ENCODE measurements at places on chromosomes 16 and 17. TPM values are rescaled to one million over a fixed set of nuclear protein-coding genes. Genes with fewer than 3 reads are reported as not detected.

The PMP22 gene
- total RNA-seq: 53.0 TPM

DNA sequence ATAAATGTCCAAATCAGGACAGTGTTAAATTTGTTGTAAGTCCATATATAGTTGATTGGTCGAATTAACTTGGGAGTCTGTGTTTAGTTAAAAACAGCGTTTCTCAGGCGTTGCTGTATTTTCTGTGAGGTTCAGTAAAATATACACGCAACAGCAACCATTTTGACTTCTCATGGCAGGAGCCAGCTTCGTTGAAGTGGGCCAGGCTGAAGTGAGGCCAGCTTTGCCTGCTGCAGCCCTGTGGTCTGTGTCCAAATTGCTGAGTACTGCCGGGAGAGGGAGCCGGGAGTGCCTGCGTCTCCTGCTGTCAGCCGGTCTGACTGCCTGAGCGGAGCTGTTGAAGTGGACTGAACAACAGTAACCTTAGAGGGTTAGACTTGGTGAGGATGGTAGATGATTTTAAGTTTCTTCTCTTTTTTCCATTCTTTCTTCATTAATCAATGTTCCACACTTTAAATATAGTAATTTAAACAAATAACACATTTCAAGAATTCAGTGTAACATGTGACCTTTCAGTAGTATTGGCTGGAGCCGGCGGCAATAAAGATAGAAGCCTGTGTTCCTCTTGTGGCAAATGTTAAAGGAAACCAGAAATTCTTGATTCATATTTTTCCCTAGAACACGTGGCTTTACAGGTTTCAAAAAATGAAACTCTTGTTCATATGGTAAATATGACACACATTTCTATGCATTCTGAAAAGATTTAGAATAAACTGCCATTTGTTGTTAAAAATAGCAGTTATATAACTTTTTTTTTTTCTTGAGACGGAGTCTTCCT, 37.0 kb upstream of the ZNF750 start:
- peak; percentile 37 for DNase-seq

The CACNG3 gene
- total RNA-seq: not detected

GRCh38 chr17:13885550-13885949, 183.8 kb upstream of the COX10 start:
- no peak for DNase-seq

DNA sequence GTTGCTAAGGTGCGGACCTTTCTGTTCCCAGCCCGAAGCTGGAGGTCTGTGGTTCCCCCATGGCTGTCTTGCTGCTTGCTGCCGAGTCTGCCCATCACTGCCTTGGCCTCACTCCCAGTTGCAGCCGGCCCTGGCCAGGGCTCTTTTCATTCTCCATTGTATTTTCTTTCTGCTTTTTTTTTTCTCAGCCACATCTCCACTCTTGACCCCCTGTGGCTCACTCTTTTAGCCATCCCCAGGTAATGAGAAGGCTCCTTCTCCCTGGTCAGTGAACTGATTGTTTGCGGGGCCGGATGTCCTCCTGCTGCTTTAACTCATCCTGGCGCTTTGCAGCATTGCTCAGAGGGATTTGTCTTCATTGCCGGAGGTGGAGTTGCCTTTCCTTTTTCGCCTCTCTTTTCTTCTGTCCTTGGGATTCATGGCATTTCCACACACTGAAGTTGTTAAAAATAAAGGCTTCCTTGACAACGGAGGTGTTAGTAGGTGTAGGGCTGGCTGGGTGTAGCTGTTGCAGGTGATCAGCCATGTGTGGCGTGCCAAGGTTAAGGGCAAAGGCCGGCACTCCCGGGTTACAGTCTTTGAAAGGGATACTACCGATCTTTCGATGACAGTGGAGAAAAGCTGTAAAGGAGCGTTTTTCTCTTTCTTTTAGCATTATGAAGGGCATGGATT, 34.1 kb downstream of the MAP2K6 start:
- DNase-seq: no peak

GRCh38 chr16:10252155-10252554, 69.9 kb upstream of the GRIN2A start:
- DNase-seq: no peak

- DNase-seq: no peak
These were observed 18.0 kb upstream of the TRIM37 start for GRCh38 chr17:59124665-59125064.
